ENCODE measurements at places on chromosomes 4 and X.

DNA sequence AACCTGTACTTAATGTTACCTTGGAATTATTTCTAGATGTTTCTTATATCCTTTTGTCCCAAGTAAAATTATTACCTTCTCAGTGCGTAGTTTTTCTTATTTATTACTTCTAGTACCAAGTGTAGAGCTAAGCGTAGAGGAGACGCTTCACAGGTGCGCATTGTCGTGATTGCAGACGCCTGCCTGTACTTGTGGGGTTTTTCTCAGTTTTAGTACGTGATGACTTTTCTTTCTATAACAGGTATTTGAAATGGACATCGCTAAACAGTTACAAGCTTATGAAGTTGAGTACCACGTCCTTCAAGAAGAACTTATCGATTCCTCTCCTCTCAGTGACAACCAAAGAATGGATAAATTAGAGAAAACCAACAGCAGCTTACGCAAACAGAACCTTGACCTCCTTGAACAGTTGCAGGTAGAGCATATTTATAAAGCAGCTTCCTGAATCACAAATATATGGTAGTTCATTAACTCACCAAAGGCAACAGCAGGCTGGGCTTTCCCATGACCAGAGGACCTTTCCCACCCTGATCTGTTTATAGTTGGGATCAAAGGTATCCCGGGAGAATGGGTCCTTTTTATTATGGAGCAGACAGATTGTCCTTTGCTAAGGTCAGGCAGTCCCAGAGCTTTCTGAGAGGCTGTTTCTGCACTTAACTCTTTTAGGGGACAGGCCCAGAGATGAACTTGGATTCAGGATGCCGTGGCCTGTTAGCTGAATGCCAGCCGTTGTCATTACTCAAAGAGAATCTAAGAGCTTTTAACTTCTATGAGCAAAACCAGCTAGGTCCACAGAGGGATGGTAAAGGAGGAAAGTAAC, 172.9 kb downstream of the PTTG2 start:
- DNase-seq = no peak

DNA sequence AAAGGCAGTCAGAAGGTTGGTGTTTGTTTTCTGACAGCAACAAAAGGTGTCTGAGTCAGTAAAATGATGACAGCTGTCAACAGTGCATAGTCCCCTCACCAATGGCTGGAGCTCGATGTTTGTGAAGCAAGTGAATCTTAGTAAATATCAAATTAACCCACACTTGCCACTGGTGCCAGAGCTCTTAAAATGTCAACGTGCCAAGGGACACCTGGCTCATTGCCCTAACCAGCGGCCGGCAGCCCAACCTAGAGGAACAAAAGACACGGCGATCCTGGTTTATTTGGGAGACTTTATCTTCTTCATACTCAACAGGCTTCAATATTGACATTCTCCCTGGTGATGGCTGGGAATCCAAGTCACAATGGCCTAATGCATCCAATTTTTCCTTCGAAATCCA, 143.4 kb downstream of the CPEB2 start:
- no peak for DNase-seq

- no peak for DNase-seq
Observed at GRCh38 chr4:68570122-68570507, 6.0 kb downstream of the UGT2B17 start.

- no peak for DNase-seq
Observed at GRCh38 chrX:17655211-17656034, 81.9 kb upstream of the SCML1 start.

DNA sequence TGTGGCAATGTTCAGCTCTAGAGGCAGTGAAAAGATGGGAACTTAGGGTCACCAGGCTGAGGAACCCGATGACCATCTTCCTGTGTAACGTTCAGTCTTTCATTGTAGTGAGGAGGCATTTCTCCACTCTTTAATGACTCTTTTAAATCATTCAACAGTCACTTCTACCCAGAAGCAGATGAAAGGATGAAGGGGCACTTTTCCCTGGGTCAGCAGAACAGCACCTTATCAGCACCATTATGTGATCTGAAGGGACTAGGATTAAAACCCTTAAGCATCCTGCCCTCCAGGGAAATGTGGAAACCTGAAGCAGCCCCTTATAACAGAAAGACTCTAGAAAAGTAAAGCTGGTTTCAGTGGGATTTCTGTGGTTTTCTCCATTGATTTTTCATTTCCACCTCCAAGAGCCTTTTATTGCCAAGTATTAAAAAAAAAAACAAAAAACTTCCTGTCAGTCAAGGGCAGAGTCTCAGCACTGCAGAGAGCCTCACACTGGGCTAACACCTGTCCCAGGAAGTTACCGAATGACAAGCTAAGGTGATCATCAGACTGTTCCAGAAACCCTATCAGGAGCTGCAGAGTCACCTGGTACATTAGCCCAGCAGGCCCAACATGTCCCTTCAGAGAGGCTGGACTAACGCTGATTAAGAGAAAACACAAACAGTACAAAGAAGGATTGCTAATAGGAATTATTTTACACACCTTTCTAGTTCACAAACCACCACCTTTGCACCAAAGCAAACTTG, 185.9 kb downstream of the SHROOM3 start:
- DNase-seq = no peak

DNA sequence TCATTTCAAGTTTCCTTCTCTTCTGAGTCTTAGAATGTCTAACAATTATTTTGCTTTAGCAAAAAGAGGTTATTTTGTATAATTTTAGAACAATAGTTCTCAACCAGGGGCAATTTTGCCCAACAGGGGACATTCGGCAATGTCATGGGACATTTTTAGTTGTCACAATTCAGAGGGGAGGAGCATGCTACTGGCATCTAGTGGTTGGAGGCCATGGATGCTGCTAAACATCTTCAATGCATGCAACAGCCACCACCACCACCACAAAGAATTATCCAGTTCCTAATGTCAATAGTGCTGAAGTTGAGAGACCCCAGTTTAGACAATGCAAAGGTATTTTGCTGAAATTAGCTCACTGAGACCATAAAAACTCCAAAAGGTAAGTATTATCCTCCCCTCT, 122.5 kb downstream of the ARHGAP6 start:
- DNase-seq = no peak

DNA sequence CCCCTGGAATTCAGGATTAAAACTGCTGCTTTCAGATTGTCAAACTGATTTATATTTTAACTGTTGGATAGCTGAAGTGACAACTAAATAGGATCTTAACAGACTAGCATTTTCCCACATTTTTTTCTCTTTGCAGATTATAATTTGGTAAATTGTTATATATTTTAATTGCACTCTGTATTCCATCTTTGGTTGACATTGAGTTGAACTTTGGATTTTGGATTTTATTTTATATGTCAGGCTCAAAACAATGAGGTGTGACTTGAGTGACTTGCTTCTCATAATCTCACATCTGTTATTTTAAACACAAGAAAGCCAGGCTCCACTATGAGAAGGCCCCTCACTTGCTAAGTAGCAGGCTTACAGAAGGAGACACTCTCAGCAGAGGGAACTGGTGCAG, 38.1 kb downstream of the NAA11 start:
- no peak for DNase-seq

DNA sequence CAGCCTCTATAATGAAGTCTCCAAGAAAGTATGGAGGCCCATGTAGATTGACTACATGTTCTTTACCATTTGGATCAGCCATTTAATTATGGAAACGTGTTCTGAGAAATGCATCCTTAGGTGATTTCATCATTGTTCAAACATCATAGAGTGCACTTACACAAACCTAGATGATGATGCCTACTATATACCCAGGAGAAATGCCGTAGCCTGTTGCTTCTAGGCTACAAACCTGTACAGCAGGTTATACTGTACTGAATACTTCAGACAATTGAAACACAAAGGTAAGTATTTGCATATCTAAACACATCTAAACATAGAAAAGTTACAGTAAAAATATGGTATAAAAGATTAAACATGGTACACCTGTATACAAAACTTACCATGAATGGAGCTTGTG, 186.5 kb upstream of the FSTL5 start:
- DNase-seq = no peak

GRCh38 chrX:55056820-55057674, 17.8 kb upstream of the PAGE2B start:
- DNase-seq = no peak

DNA sequence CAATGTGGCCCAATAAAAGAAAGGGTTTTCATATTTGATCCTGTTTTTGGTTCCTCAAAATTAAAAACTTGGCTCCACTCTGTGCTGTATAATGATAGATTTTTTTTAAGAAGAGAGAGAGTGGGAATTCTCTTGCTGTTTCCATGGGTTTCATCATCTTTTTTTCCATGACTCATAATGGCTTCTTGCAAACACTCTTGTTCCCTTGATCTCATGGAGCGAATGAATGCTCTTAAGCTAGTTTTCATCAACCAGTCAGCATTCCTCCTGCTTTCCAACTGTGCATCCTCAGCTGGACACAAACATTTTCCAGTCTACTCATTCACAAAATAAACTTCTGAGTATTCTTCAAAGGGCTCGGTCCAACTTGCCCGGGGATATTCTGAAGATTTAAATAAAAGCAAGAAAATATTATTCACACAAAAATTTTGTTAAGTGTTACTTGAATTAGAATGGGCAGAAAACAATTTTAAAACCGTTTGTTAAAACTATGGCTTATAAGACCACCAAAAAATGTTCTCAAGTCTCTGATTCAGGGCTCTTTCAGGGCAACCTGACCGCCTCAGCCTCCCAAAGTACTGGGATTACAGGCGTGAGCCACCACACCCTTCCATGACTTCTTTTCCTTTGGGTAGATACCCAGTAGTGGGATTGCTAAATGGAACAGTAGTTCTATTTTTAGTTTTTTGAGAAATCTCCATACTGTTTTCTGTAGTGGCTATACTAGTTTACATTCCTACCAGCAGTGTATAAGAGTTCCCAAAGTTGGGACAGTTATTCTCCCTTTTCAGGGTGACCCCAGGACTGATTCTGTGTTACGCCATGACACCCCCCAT, 64.7 kb downstream of the TMEM156 start:
- no peak for DNase-seq

DNA sequence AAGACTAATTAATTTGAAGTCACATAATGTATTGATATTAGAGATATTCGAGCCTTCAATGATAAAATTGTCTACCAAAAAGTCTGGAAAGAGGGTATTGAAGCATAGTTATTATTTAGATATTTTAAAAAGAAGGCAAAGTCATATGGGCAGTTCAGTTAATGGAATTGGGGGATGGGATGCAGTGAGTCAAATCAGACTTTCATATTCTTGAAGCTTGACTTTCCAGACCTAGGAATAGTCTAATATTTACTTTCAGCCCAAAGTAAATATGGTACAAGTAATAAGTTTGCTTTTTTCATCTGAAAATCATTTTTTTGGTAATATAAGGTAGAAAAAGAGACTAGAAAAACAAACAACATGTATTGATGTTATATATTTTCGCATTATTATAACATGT, 2017.8 kb downstream of the C4orf33 start:
- DNase-seq = no peak

DNA sequence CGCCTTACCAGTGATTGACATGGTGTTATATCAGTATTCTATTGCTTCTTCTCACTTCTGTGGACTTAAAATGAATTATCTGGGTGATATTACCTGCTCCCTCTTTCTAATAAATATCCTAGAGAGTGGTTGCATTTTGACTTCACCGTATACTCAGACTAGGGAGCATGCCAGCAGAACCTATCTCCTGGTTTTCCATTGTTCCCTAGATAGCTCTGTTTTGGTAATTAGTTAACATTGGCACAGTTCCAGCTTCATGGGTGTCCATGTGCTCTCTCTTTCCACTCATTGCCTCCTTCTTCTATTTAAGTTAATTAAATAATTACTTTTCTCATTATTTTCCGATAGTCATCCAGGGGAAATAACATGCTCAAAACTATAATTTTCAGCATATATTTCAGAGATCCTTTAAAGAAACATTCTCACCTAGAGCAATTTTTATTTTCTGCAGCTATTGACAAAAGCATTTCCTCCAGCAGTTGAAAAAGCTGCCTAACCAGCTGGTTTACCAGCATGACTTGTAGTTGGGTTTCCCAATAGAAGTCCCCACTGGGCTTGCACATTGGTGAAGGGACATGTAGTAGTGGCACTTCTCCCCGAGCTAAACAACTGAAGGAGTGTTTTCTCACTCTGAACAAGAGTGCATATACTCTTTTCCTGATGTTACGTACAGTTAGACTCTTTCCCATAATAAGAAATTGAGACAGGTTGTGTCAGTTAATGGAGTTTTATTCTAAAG, 27.9 kb upstream of the PAPSS1 start:
- no peak for DNase-seq

GRCh38 chr4:61571761-61572559, 371.8 kb downstream of the ADGRL3 start:
- DNase-seq = no peak

DNA sequence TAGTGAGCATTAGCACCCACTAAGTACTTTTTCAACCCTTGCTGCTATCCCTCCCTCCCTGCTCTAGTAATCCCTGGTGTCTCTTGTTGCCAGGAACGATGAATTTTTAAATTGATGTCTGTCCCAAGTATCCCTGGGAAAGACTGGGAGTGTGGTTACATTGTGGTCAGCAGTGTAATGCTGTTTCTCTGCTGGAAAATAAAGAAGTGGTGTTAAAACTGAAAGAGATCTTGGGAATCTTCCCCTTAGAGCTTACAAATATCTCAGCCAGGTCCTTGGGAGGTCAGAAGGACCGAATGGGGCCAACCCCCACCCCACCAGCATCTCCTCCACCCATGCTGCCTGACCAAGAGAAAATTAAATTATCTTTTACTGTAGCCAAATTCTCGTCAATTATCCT, 174.5 kb upstream of the MXRA5 start:
- DNase-seq = no peak

DNA sequence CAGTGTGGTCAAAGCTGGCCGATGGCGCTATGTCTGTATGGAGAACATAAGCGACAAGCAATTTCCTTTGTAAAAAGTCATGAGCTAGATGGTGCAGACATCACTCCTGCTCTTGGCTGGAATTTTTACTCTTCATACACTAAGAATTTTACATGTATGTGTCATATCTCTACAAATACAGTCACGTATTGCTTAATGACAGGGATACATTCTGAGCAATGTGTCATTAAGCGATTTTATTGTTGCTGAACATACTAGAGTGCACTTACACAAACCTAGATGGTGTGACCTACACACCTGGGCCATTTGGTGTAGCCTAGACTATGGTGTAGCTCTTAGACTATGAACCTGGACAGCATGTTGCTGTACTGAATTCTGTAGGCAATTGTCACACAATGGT, 185.4 kb downstream of the SOWAHB start:
- DNase-seq = no peak

GRCh38 chrX:155745792-155746191, 133.0 kb upstream of the TMLHE start:
- no peak for DNase-seq

DNA sequence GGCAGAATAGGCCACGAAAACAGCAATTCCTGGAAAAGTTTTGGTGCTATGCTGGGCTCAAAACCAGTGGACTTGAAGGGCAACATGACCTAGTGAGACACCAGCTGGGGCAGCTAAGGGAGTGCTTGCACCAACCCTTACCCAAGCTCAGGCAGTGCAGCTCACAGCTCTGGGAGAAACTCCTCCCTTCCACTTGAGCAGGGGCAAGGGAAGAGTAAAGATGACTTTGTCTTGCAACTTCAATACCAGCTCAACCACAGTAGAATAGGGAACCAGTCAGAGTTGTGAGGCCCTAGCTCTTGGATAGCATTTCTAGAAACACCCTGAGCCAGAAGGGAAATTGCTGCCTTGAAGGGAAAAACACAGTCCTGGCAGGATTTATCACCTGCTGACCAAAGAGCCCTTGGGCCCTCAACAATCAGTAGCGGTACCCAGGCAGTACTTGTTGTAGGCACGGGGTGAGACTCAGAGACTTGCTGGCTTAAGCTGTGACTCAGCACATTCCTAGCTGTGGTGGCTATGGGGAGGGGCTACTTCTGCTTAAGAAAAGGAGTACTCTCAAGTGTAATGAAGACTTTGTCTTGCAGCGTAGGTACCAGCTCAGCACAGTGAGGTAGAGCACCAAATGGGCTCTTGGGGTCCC, 19.7 kb upstream of the ABCG2 start:
- no peak for DNase-seq
